ENCODE measurements at places on chromosomes 13 and 19.
A peak's percentile ranks its signal among the peaks of the same experiment; 100 is the strongest.

GRCh38 chr19:2631213-2631821 is 71.2 kb downstream of the GNG7 start:
- no peak for DNase-seq

DNA sequence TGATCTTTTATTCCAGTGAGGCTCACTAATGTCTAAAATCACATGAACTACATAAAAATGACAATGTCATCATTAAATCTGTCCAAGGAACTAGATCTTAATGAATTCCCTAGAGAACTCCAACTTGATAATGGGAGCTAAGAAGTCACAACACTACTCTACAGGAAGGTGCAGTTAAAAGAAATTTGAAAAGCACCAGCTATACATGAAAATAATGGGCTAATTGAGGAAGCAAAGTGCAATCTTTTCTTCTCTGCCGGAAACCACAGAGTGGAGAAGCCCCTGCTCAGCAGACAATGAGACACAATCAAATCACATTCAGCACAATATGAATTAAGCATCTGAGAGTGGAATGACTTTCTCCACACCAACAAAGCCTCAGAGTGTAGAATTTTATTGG is 261.7 kb downstream of the LHFPL6 start:
- no peak for DNase-seq

DNA sequence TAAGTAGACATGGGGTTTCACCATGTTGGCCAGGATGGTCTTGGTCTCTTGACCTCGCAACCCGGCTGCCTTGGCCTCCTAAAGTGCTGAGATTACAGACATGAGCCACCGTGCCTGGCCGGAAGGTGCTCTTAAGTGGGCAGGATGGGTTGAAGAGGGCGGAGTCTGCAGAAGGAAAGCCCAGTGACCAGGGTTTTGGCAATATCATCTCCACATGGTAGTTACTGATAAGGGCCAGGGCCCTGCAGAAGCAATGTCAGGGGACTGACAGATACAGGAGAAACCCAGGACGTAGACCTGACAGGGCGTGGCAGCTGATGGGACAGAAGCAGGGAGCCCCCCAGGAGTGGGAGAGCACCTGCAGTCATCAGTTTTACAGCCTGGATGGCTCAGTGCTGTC is 45.7 kb upstream of the RNF113B start:
- DNase-seq = no peak

- peak; percentile 99 for DNase-seq
These were observed 7.1 kb downstream of the LIPE start for GRCh38 chr19:42420055-42420544.

DNA sequence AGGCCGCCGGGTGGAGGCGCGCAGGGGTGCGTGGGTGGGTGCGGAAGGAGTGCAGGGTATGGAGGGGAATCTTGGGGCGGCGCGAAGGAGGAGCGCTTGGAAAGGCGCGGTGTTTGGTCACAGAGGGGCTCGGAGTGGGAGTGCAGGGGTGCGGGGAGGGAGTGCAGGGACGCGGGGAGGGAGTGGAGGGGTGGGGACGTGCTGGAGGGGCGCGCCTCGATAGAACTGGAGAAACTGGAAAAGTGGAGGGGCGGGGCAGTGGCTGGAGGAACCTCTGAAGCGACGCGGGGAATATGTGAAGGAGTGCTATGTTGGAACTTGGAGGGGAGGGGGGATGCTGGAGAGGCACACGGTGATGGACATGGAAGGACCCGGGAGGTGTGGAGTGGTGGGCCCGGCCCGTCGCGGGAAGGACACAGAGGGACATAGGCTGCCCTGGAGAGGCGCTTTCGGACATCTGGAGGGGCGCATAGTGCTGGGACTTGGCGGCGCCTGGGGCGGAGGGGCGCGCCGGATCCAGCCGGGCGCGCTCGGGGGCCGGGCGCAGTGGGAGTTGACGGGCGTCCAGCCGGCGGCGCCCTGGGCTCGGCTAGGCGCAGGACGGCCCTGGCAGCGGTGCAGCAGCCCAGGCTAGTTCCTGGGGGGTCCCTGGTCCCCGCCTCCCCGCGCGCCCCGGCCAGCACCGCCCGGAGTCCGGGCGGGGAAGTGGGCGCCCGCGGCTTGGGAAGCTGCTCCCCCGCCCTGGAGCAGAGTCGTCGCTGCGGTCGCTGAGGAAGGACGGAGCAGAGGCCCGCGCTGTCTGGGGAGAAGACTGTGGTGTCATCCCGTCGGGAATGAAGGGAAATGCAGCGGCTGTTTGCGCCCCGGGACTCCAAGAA is 20.8 kb upstream of the SGCG start:
- no peak for DNase-seq

DNA sequence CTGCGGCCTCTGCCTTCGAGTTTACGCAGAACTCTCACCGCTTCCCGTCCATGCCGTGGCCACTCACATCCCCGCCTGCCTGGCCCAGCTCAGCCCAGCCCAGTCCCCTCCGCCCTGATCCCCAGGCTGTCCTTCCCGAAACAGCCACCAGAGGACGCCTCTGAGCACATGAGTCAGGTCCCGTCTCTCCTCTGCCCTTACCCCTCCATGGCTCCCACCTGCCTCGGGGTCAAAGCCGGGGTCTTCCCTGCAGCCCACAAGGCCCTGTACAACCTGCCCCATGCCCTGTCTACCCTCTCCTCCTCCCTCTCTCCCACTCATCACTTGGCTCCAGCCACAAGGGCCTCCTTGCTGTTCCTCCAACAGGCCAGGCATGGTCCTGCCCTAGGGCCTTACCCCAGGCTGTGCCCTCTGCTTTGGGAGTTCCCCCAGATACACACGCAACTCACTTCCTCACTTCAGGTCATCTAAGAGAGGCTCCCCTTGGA is 8.1 kb upstream of the SEMA6B start:
- peak; percentile 28 for DNase-seq

DNA sequence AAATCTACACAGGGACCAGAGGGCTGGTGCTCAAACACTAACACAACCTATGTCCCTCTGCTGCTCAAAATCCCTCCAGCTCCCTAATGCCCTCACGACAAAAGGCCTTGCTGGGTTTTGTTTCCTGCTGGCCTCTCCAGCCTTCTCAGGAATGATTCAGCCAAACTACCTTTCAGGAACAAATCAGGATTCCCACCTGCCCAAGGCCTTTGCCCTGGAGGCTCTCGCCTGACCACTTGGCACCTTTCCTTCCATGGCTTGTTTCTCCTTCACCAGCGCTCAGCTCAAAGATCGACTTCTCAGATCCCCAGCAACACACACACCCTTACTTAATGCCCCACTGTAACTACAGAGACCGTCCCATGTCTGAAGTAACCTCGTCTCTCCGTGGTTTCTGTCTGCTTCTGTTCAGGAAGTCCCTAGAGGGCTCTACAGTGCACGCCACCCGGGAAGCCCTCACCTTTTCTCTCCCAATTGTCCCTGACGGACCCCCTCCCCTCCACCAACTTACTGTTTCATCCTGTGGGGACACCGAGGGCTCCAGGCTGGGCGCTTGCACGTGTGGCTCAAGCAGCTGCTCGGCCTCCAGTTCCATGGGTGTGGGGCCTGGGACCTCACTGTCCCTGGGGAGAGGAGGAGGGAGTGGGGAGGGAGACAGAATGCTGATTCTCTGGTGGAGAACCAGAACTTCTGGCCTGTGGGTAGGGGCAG is 3.2 kb upstream of the SIX5 start:
- no peak for DNase-seq

- peak; percentile 63 for DNase-seq
These were observed 31.3 kb upstream of the ZMYM2 start for GRCh38 chr13:19927117-19927748.

DNA sequence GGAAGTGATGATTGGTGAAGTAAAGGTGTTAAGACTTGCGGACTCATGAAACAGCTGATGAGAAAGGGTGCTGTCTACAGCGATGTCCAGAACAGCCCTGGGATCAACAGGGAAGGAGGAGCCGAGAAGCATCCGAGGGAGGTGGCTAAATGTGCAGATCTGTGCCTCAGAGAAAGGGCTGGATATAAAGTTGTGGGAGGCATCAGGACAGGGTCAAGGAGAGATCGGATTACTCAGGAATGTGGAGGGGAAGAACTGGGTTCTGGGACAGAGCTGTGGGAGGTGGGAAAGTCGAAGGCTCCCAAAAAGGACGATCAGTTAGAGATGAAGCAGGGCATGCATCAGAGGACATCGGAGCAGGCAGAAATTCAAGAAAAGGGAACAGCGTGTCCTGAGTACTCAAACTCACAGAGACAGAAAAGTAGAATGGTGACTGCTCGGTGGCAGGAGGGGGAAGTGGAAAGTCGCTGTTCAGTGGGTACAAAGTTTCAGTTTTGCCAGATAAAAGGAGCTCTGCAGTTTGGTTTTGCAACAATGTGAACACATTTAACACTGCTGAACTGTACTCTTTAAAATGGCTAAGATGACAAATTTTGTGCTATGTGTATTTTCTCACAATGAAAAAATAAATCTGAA is 1.9 kb downstream of the SIGLEC14 start:
- DNase-seq = no peak

DNA sequence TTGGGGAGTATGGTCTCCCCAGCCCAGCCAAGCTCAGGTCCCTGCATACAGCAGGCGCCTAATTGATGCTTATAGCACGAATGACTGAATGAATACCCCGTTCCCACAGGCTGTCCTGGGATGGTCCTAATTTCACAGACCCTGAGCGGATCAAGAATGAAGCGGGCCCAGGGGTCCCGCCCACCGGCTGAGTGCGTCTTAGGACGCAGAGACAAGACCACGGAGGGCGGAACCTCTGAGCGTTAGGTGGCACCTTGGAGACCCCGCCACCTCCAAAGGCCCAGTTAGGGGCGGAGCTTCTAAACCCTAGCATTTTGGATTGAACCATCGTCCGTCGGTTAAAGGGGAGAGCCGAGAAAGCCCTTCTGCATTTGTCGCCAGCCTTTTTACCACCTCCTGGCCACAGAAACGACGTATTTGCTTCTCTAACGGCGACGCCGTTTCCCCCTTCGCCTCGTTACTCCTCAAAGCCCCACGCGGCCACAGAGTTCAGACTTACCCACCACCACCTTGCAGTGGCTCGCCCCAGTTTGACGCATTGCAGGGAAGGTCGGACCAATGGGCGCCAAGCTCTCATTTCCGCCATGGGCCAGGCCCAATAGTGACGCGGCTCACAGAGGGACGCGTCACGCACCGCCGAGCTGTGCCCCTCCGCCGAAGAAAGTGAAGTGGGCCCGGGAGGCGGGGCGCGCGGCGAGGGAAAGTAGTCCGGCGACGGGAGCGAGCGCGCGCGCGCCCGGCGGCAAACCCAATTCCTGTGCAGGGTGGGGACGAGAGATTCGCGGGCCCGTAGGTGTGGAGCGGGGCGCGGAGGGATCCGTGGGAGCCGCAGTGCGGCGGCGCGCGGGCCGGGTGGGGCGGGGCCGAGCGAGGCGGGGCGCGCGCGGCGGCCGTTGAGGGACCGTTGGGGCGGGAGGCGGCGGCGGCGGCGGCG is 479 bp upstream of the CALM3 start:
- DNase-seq = peak; percentile 81

GRCh38 chr19:9058905-9059667 is 27.8 kb upstream of the OR1M1 start:
- no peak for DNase-seq

DNA sequence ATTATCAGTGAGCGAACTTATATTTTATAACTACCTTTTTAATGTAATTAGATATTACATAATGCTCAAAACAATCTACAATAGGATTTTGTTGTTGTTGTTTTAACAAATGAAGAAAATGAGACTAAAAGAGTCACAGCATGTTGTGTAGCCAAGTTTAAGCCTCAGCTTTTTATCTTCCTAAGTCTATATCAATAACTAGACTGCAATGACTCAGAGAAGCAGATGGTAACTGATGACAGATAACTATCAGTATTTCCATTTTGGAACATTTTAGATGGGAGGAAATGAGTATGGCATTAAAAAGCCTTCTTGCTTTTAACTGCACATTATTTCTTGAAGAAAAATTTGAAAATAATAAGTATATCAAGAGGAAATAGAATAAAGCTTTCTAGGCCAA is 825.2 kb downstream of the SLITRK1 start:
- DNase-seq = no peak

DNA sequence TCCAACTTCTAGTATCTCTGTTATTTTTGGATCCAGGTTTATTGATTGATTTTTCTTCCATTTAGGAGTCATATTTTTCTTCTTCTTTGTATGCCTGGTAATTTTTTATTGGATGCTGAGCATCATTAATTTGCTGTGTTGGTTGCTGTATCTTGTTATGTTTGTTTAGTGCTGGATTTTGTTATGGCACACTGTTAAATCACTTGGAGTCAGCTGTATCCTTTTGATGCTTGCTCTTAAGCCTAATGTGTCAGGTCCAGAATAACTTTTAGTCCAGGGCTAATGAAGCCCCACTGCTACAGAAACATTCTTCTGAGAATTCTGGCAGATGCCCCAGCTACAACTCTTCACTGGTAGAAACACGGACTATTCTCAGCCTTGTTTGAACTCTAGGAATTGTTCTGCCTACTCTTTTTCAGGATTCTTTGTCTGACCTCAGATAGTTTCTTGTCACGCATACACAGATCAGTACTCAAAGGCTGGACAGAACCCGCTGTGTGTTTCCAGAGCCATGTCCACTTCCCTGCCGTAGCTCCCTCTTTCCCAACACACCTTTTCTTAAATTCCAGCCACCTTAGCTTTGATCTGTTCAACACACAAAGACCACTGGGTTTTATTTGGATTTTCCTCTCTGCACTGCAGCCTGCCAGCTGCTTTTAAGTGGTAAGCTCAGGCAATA is 137.1 kb upstream of the WASF3 start:
- no peak for DNase-seq

GRCh38 chr13:51519771-51520216 is 64.5 kb upstream of the WDFY2 start:
- DNase-seq = peak; percentile 86
